ENCODE measurements at places on chromosomes 1 and 21.

- no peak for DNase-seq
Observed at GRCh38 chr21:36028127-36029069, 31.9 kb downstream of the SETD4 start.

GRCh38 chr1:180519846-180520245 lies 17.5 kb upstream of the ACBD6 start:
- no peak for DNase-seq

DNA sequence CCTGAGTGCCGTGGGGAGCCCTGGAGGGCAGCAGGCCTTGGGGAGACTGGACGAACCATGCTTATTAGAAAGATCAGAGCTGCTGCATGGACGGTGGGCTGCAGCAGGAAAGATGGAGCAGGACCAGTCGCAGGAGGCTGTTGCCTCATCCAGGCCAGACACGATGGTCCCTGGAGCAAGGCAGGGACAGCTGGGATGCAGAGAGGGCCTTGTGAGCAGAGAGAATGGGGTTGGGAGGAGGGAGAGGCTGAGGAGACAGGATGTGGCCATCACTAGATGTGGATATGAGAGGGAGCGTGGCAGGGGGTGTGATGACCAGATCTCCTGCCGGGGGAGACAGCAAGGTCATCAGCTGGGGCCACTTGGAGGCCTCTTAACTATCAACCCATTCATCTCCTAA lies 727.6 kb downstream of the PTPRU start:
- no peak for DNase-seq

DNA sequence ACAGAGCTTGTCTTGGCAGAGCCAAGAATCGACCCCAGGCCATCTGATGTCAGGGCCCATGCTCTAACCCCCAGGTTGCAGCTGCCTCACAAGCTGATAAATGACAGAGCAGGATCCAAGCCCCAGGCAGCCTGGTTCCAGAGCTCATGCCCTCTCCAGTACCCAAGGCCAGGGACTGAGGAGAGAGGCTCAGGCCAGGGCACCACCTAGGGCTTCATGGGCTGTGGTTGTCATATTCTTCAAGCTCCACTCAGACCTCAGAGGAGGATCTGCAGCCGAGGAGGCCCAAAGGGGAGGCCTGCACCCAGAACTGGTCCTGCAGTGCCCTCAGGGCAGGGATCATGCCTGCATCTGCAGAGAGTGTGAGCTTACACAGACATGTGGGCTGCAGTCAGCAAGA lies 301.1 kb downstream of the MATN1 start:
- DNase-seq = no peak

- DNase-seq = no peak
Observed at GRCh38 chr1:25053576-25054250, 123.6 kb upstream of the RUNX3 start.

GRCh38 chr1:183609313-183609712 lies 19.1 kb upstream of the NCF2 start:
- DNase-seq = no peak

DNA sequence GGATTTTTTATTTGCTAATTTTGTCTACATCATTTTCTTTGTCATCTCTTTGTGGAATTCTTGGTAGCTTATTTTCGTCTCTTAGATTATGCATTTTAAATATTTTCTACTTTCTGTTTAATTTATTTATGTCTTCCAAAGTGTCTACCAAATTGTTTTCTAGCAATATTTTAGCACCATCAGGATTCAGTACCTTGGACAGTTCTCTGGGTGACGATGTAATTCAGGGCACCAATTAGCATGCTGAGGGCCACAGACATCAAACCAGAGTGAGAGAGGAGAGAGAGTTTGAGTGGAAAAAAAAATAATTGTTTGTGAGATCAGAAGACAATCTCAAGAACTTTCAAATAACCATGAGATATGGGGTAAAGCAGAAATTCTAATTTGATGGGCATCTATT lies 169.8 kb upstream of the CXADR start:
- no peak for DNase-seq

DNA sequence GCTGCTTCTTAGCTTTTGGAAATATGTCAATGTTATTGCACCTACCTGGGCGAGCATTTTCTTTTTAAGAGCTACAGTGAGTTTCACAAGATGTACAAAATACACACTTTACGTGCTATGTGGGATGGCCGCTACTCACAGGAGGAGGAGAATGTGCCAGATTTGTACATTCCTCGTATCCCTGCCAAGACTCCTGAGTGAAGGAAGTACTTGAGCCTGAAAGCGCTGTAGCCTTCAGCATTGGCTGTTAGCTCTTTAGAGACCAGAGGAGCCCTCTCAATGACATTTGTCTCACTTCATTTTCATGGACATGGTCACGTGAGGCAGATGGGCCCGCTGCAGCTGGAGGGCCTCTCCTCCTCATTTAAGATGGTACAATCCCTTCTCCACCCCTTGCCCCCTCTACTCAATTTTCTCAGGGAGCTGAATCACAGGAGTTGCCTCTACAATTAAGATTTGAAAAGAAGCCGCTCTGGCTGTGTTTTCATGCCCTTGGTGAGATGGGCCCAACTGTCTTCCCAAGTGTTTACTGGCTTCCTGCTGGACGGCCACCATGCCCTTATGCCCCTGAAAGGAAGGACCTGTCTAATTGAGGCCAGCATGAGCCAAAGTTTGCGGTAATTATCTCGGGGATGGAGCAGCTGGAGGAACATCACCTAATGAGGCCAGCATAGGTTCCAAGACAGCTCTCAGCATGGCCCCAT lies 442.6 kb downstream of the PRDM2 start:
- DNase-seq = no peak

All from cortex of kidney (tissue), 1 donor.